ENCODE measurements at places on chromosomes 13 and 19. TPM values are rescaled to one million over a fixed set of nuclear protein-coding genes. Genes with fewer than 3 reads are reported as not detected.

The LIN7B gene
- polyA plus RNA-seq: 9.9 TPM

DNA sequence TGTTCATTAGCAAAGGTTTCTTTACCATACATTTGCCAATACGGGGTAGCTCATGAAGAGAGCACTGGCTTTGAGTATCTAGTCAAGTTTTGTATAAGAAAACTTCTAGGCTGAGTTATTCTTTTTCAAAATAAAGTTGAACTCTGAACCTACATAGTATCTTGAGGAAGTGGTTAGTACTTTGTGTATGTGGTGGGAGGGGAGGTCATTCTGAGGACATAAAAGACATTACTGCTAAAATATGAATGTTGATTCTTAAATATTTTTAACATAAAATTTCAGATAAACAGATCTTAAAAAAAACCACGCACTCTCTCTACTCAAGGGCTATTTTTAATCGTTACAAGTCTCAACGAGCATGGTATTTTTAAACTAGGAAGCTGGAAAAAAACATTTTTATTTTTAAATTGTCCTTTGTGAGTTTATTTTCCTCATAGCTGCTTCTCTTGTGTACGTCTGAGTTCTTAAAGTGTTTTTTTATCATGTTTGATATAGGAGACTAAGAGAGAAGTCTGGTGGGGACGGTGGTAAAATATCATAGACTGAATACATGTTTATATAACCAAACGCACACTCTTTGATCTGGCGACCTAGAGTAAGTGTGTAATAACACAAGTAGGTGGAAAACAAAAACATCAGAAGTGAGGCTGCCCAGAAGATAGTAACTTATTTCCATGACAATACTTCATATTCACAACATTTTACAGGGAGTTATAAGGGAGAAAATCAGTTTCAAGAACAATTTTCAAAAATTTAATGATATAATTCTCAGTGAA lies 118.0 kb upstream of the POSTN start:
- no peak overlapping the region for H3K4me3 ChIP-seq
- DNase-seq: peak; percentile 32
- no peaks in the 10 kb centered on the region for H3K36me3 ChIP-seq
- no peaks in the 10 kb centered on the region for H3K4me1 ChIP-seq
- no peak overlapping the region for H3K27ac ChIP-seq
- H3K27me3 ChIP-seq: no peaks in the 10 kb centered on the region

DNA sequence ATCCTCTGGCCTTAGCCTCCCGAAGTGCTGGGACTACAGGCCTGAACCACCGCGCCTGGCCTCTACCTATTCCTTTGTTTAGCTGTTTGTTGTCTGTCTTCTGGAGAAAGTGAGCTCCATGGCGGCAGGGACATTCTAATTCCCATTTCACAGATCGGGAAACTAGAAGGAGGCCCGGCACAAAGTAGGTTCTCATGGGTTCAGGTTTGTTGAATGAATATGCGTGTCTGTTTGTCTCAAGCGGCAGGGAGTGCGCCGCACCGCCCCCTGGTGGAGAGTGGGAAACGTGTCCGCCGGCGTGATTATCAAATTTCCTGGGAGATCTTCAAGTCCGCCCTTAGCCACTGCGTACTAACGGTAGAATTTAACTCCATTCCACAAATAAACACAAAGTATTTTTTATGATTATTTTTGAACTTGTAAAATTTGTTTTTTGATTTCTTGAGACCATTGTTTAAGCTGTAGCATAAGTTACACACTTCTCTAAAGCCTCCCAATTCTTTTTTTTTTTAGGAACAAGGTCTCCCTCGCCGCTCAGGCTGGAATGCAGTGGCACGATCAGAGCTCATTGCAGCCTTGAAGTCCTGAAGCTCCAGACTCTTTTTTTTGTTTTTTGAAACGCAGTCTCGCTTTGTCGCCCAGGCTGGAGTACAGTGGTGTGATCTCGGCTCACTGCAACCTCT lies 8.9 kb upstream of the CCDC9 start:
- H3K36me3 ChIP-seq: no peaks in the 10 kb centered on the region
- H3K27ac ChIP-seq: no peak overlapping the region
- H3K27me3 ChIP-seq: peaks cover 12% of the 10 kb centered on the region
- H3K4me3 ChIP-seq: no peak overlapping the region
- peaks cover 15% of the 10 kb centered on the region for H3K4me1 ChIP-seq

DNA sequence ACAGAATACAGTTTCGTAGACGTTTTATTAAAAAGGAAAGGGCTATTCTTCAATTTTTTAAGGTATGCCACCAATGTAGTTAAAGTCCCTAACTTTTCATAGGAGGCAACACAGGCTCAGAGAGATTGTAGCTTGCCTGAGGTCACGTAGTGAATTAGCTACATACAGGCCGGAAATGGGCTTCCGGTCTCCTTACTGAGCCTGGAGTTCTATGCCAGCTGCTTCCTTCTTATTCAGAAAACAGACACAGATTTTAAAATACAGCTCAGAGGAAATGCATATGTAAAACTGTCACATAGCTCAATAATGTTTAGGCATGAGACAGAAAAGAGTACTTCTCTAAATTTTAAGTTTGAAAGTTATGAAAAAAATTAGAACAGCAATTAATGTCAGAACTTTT lies 85.4 kb upstream of the TUBA3C start:
- no peaks in the 10 kb centered on the region for H3K27me3 ChIP-seq
- no peak for DNase-seq
- no peak overlapping the region for H3K27ac ChIP-seq
- no peaks in the 10 kb centered on the region for H3K36me3 ChIP-seq

GRCh38 chr13:30727491-30728355 lies 7.6 kb upstream of the ALOX5AP start:
- H3K27ac ChIP-seq: no peak overlapping the region
- no peaks in the 10 kb centered on the region for H3K36me3 ChIP-seq
- H3K4me1 ChIP-seq: peaks cover 31% of the 10 kb centered on the region

DNA sequence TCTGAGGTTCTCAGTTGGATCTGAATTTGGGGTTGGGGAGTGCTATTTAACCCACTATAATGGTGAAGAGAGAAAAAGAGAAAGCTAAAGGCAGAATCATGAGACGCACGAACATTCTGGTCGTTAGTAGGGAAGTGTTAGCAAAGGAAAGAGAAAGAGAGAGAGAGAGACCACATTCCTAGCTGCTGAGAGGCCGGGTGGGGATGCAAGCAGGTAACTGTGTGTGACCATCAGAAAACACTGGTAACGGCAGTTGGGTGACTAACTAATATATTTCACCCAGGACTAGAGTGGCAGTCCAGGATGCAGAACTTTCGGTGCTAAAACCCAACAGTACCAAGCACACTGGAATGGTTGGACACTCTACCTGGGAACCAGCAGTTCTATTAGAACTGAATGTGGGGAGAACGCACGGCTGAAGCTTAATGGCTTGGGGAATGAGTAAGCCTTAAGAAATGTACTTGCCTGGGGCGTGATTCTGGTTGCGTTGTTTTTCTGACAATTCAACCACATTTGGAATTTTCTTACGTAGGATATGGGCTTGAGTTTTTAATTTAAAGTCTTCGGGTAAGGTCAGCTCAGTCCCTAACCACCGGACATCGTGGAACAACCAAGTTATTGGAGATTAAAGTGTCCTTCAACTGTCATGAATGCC lies 130.2 kb downstream of the DNAJC15 start:
- H3K27me3 ChIP-seq: no peaks in the 10 kb centered on the region
- no peaks in the 10 kb centered on the region for H3K4me1 ChIP-seq
- H3K4me3 ChIP-seq: no peak overlapping the region
- H3K27ac ChIP-seq: no peak overlapping the region

DNA sequence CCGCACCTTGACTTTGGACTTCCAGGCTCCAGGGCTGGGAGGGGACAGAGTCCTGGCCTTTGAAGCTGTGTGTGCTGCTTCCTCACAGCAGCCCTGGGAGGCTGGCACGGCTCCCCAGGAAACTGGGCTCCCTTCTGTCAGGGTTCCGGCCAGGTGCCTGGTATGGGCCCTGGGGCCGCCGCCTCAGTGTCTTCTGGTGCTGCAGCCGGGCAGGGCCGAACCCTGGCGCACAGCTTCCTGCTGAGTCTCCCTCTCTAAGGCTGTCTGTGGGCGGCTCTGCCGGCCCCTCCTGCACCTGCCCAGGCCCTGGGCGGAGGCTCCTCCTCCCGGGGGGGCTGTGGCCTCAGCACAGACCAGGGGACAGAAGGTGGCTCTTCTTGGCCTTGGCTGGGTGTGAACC lies 32.4 kb downstream of the GPX4 start:
- no peak overlapping the region for H3K27ac ChIP-seq
- H3K4me3 ChIP-seq: no peak overlapping the region
- DNase-seq: no peak
- H3K27me3 ChIP-seq: peaks cover 6% of the 10 kb centered on the region

- no peak for DNase-seq
- no peaks in the 10 kb centered on the region for H3K27me3 ChIP-seq
- H3K36me3 ChIP-seq: no peaks in the 10 kb centered on the region
- H3K4me1 ChIP-seq: peaks cover 15% of the 10 kb centered on the region
- no peak overlapping the region for H3K4me3 ChIP-seq
Observed at GRCh38 chr19:31175564-31176348, 173.5 kb downstream of the TSHZ3 start.
